ENCODE measurements at places on chromosomes 1 and 21. TPM values are rescaled to one million over a fixed set of nuclear protein-coding genes. Genes with fewer than 3 reads are reported as not detected.

ZNF648 gene
- not detected for total RNA-seq

OR2W3 gene
- 1.3 TPM for total RNA-seq

FAM43B gene
- total RNA-seq, result not detected

MAP7D1 gene
- total RNA-seq, result 156 TPM

MANEAL gene
- total RNA-seq, result 0.33 TPM

ZMYM1 gene
- total RNA-seq, result 6.7 TPM

TRAF3IP3 gene
- 279 TPM for total RNA-seq

HSD3B2 gene
- not detected for total RNA-seq

UBE2U gene
- total RNA-seq, result not detected

SLC6A9 gene
- total RNA-seq, result not detected
